ENCODE measurements at places on chromosomes 3 and 15. TPM values are rescaled to one million over a fixed set of nuclear protein-coding genes. Genes with fewer than 3 reads are reported as not detected.
A peak's percentile ranks its signal among the peaks of the same experiment; 100 is the strongest.

- DNase-seq, result no peak
- H3K27ac ChIP-seq, result no peak overlapping the region
- H3K4me3 ChIP-seq, result no peak overlapping the region
- H3K4me1 ChIP-seq, result peaks cover 36% of the 10 kb centered on the region
- H3K36me3 ChIP-seq, result no peaks in the 10 kb centered on the region
These were observed 53.9 kb downstream of the NIPA2 start for GRCh38 chr15:22892333-22892732.

- H3K4me1 ChIP-seq, result no peaks in the 10 kb centered on the region
- no peak overlapping the region for H3K4me3 ChIP-seq
- H3K27me3 ChIP-seq, result no peaks in the 10 kb centered on the region
- no peaks in the 10 kb centered on the region for H3K36me3 ChIP-seq
These were observed 40.7 kb upstream of the LMCD1 start for GRCh38 chr3:8460815-8461456.

GRCh38 chr15:96403071-96403470, 72.6 kb downstream of the NR2F2 start:
- H3K27me3 ChIP-seq, result peaks cover 81% of the 10 kb centered on the region
- no peak overlapping the region for H3K4me3 ChIP-seq
- H3K4me1 ChIP-seq, result no peaks in the 10 kb centered on the region
- no peak for DNase-seq

- H3K36me3 ChIP-seq, result no peaks in the 10 kb centered on the region
- no peak overlapping the region for H3K4me3 ChIP-seq
- no peak for DNase-seq
- no peaks in the 10 kb centered on the region for H3K27me3 ChIP-seq
- no peak overlapping the region for H3K27ac ChIP-seq
These were observed 51.0 kb upstream of the TP63 start for GRCh38 chr3:189580190-189580589.

DNA sequence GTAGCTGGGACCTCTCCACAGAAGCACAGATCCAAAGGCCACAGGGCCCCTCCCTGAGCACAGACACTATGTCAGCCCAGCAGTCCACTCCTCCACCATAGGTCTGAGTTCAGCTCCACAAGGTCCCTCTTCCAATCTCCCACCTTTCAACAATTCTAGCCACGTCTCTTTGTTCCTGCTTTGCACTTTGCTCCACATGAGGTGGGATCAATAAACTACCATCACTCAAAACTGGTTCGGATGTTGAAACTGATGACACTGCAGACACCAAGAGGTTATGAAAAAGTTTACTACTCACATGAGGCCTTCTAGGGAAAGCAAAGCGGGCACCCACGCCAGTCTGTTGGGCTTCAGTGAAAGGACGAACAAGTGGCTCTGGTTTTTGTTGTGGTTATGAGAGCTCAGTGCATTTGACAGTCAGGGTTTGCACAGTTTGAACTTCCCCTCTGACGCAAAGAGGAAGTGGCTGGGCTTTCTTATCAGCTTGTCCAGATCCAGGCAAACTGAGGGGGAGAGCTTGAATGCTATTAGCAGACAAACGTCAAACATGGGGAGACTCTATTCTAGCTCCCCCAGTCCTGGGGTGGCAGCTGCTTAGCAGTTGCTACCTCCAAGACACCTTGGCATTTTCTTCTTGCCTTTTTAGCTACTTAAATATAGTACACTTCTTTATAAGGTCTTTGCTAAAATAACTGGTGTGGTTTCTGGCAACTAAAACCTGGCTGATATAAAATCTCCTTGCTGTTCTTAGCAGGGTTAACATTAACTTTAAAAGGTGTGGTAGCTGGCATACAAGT, 37.8 kb downstream of the ZNF445 start:
- H3K4me3 ChIP-seq, result no peak overlapping the region
- peaks cover 16% of the 10 kb centered on the region for H3K36me3 ChIP-seq
- H3K27me3 ChIP-seq, result no peaks in the 10 kb centered on the region
- DNase-seq, result no peak
- no peaks in the 10 kb centered on the region for H3K4me1 ChIP-seq

DNA sequence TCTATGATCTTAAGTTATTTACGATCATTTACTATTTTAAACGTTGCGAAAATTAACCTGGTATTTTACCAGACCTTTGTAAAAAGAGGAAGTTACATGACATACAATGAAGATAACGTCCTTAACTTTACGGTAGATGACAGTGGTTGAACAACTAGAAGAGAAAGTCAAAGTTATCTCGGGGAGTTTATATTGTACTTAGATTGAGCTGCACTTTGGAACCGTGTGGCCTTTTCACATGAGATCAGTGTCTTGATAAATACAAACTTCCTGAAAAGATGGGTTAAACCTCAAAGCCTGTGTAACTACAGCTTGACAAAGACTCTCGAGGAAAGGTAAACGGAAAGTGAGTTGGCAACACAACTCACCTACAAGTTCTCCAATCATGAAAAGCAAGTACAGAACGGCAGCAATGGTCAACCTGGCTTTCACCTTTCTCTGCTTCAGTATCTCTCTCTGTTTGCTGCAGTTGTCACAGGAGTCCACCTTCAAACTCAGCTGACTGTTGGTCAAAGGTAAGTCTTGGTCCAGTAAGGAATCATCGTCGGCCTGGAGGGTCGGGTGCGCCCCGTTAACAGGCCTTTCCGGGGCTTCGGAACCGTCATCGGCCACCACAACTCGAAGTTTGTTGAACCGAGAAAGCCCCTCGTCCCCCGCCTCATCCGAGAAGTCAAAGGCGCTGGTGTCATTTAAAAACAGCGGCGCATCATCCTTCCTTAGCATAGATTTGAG, 793 bp downstream of the SLC30A4 start:
- no peak overlapping the region for H3K27ac ChIP-seq
- DNase-seq, result no peak
- no peaks in the 10 kb centered on the region for H3K4me1 ChIP-seq
- H3K36me3 ChIP-seq, result no peaks in the 10 kb centered on the region
- peak overlapping the region; percentile 77 for H3K4me3 ChIP-seq

- peak; percentile 95 for DNase-seq
- H3K27me3 ChIP-seq, result no peaks in the 10 kb centered on the region
- H3K4me3 ChIP-seq, result peak within 1 kb of the TSS; percentile 82
- H3K36me3 ChIP-seq, result no peaks in the 10 kb centered on the region
- peak within 1 kb of the TSS; percentile 80 for H3K27ac ChIP-seq
- peaks cover 24% of the 10 kb centered on the region for H3K4me1 ChIP-seq
These were observed at the start of gene DYNC1LI1 for GRCh38 chr3:32570421-32571191. Gene DYNC1LI1, minus strand, starts transcription at chr3:32570858. Its CDS starts 88 bp downstream, at chr3:32570770.

- DNase-seq, result no peak
- H3K27me3 ChIP-seq, result 0 out of 2 replicates have a peak, but pooled peaks cover 8% of the 10 kb centered on the region
These were observed 340.7 kb upstream of the DNAJC19 start for GRCh38 chr3:181330257-181330656.

DNA sequence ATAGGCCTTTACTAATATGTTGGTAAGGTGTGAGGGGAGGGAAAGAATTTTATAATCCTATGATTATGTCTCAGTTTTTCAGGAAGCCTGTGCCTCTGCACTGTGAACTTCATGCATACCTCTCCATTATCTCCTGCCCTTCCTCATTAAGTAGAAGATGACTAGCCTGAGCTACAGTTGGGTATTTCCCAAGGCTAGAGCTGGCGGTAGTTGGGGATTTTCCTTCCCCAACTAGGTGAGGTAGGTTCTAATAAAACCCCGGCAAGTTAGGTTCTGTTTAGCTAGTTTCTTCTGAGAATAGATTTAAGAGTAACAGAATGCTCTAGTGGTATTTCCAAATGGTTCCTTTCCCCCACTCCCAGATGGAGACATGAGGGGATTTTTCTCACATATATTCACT, 414.5 kb downstream of the GRM7 start:
- H3K27me3 ChIP-seq, result no peaks in the 10 kb centered on the region
- H3K4me3 ChIP-seq, result no peak overlapping the region
- DNase-seq, result no peak
- H3K27ac ChIP-seq, result no peak overlapping the region
- H3K4me1 ChIP-seq, result no peaks in the 10 kb centered on the region

DNA sequence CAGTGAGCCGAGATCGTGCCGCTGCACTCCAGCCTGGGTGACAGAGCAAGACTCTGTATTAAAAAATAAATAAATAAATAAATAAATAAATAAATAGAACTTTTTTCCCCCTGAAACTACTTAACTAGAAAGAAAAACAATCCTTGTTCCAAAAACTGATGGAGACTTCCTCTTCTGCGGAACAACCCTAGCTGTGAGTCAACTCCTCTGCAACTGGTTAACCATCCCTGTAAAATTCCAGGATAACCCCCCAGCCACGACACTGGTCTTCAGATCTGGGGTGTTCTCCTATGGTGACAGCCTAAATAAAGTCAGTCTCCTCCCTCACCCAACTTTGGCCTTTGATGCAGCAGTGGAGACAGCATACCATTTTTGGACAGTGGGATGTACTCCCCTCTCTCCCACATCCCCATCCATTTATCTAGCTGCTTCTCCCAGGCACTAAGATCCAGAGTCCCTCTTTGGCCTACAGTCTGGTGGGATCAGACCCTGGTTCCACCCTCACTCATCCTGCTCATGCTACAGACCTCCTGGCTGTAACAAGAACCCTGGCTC, 352.6 kb downstream of the OCA2 start:
- H3K4me1 ChIP-seq, result no peaks in the 10 kb centered on the region
- DNase-seq, result no peak
- H3K36me3 ChIP-seq, result no peaks in the 10 kb centered on the region
- no peak overlapping the region for H3K4me3 ChIP-seq

DNA sequence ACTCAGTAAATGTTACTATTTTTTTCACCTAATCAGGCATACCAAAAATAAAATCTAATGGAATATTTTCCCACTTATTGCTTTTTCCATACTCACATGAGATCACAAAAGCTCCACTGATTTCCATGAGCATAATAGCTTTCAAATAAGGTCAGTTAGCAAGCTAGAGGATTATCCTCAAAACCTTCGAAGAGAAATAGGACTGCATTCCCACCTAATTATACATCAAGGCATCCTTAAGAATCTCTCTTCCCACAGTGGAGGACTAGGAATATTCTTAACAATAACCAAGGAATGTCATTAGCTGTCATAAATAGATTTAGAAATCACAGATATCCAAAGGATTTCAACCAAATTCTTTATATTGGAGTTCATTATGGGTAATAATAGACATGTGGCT, 127.9 kb upstream of the STT3B start:
- no peak for DNase-seq
- H3K4me1 ChIP-seq, result no peaks in the 10 kb centered on the region
- H3K27ac ChIP-seq, result no peak overlapping the region

DNA sequence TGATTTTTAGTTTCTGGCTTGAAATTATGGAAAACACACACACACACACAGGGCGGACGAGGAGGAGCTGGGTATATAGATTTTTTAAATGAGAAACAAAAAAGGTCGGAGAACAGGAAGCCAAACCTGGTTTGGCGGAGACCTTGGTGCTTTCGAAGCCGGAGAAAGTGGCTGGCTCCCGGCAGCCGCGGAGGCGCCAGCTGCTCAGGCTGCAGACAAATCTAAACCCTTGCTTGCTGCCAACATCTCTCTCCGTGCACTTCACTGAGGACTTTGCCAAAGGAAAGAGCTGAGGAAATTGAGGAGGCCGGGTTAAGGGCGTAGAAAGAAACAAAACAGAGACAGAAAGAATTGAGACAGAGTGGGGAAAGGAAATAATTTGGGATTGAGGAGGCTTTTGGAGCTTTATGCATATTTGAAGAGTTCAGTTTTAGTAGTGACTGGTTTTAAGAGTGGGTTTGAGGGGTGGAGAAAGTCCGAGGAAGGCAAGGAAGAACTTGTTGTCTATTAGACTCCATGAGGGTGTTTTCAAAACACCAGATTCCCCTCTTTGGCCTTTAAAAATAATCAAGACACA, 2.2 kb downstream of the ZIC1 start:
- no peak overlapping the region for H3K4me3 ChIP-seq
- H3K4me1 ChIP-seq, result no peaks in the 10 kb centered on the region
- DNase-seq, result no peak
- H3K36me3 ChIP-seq, result no peaks in the 10 kb centered on the region

DNA sequence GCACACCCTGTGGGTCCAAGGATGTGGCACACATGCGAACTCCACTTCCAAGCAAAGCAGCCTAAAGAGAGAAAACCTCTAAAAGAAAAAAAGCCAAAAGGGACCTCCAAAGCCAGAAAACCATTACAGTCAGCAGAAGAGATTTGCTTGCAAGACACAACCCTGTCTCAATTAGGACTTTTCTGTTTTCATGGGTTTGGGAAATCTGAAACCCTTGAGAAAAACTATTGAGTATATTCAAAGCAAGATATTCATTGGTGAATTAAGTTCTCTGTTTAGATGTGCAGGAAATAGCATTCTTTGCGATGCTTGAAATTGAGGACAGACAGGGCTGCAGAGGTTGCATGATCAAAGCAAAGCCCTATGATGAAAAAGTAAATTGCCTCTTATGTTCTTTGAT, 10.2 kb upstream of the LDHAL6B start:
- no peak for DNase-seq
- H3K27me3 ChIP-seq, result no peaks in the 10 kb centered on the region
- H3K27ac ChIP-seq, result no peak overlapping the region

DNA sequence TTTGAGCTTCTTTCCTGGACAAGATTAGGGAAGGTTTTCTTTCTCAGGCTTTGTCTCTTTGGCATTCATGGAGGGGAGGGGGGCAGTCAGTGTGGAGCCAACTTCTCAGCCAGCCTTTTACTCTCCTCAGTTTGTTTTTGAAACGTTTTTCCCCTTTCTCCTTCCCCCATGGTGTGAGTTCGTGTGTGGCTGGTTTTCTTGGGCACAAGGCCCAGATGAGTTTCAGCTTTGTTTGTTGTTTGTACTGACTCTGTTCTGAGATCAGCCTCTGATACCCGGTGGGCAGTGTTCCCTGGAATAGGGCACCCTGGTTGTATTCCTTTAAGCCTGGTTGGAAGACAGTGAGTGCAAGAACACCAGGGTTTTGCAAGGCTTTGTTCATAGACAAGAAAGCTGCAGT, 168.2 kb upstream of the RARB start:
- no peak overlapping the region for H3K27ac ChIP-seq
- H3K4me1 ChIP-seq, result no peaks in the 10 kb centered on the region
- no peaks in the 10 kb centered on the region for H3K27me3 ChIP-seq
- DNase-seq, result no peak

GRCh38 chr3:40120806-40121205, 188.7 kb upstream of the EIF1B start:
- no peak overlapping the region for H3K4me3 ChIP-seq
- H3K27me3 ChIP-seq, result peaks cover 4% of the 10 kb centered on the region
- H3K27ac ChIP-seq, result no peak overlapping the region
- DNase-seq, result peak; percentile 21
- H3K36me3 ChIP-seq, result no peaks in the 10 kb centered on the region

GRCh38 chr3:2311022-2311421, 212.4 kb downstream of the CNTN4 start:
- no peaks in the 10 kb centered on the region for H3K27me3 ChIP-seq
- H3K4me3 ChIP-seq, result no peak overlapping the region
- no peaks in the 10 kb centered on the region for H3K4me1 ChIP-seq
- no peak for DNase-seq

GAP43 gene
- not detected for total RNA-seq

KLHL40 gene
- total RNA-seq, result not detected

TTC21A gene
- total RNA-seq, result 1.2 TPM

CD80 gene
- total RNA-seq, result not detected

SPTBN5 gene
- total RNA-seq, result 0.98 TPM

FBXL2 gene
- 7.2 TPM for total RNA-seq

MST1R gene
- total RNA-seq, result 39.0 TPM

GOLGA8K gene
- 1.2 TPM for total RNA-seq

SNAP23 gene
- 45.1 TPM for total RNA-seq

PCBP4 gene
- total RNA-seq, result 59.1 TPM

UBE2Q2 gene
- 20.3 TPM for total RNA-seq

PPP1R14D gene
- 0.33 TPM for total RNA-seq

CTXN2 gene
- not detected for total RNA-seq

GOLGA8J gene
- total RNA-seq, result not detected
